ENCODE measurements at places on chromosomes 7 and 10. TPM values are rescaled to one million over a fixed set of nuclear protein-coding genes. Genes with fewer than 3 reads are reported as not detected.

The VTI1A gene
- total RNA-seq = 27.8 TPM

The NUTM2A gene
- total RNA-seq = 3.1 TPM

The SSC4D gene
- 26.2 TPM for total RNA-seq

The OPN1SW gene
- total RNA-seq = not detected

DNA sequence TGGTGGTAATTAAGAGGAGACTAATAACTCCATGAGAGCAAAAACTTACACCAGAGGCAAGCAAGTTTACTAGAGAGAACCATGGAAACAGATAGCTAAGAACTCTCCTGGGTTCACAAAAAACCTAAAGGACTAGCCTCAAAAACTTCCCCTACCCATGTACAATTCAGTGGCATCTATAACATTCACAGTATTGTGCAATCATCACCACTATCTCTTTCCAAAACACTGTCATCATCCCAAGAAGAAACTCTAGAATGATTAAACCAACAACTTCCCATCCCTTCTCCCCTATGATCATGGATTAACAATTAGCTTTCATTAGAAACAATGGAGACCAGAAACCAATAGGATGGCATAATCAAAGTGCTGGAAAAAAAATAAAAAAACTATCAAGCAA lies 1038.3 kb downstream of the LRMDA start:
- H3K4me1 ChIP-seq = no peaks in the 10 kb centered on the region
- H3K4me3 ChIP-seq = no peak overlapping the region
- no peak overlapping the region for H3K27ac ChIP-seq
- no peaks in the 10 kb centered on the region for H3K36me3 ChIP-seq
- no peak for DNase-seq

- peaks cover 41% of the 10 kb centered on the region for H3K4me1 ChIP-seq
- no peak for DNase-seq
- H3K27me3 ChIP-seq = no peaks in the 10 kb centered on the region
- H3K27ac ChIP-seq = peak overlapping the region; percentile 87
- H3K4me3 ChIP-seq = no peak overlapping the region
These were observed 401.6 kb downstream of the MAGI2 start for GRCh38 chr7:79051915-79052314.

GRCh38 chr10:95291365-95292039 lies 699 bp upstream of the PDLIM1 start:
- peaks cover 15% of the 10 kb centered on the region for H3K27me3 ChIP-seq
- peaks cover 37% of the 10 kb centered on the region for H3K4me1 ChIP-seq
- no peak for DNase-seq

DNA sequence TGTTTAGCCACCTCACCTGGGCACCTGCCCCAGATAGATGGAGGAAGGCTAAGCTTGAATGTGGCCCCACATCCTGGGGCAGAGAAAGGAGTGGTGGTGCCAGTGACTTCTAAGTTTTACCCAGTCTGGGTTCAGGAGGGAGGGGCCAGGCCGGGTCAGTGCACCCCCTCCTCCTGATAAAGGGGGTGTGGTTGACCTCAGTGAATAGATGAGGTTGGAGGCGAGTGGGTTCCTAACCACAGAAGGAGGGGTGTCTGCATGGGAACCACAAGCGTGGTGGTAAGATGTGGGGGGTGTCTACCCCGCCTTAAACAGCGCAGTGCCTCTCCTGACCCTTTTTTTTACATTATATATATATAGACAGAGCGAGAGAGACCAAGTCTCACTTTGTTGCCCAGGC lies 105.3 kb upstream of the KCTD7 start:
- no peaks in the 10 kb centered on the region for H3K27me3 ChIP-seq
- no peak overlapping the region for H3K4me3 ChIP-seq
- H3K27ac ChIP-seq = no peak overlapping the region
- H3K4me1 ChIP-seq = no peaks in the 10 kb centered on the region
